Iris pigment epithelial cell (primary cell): ENCODE measurements at places on chromosomes 7 and 10.

DNA sequence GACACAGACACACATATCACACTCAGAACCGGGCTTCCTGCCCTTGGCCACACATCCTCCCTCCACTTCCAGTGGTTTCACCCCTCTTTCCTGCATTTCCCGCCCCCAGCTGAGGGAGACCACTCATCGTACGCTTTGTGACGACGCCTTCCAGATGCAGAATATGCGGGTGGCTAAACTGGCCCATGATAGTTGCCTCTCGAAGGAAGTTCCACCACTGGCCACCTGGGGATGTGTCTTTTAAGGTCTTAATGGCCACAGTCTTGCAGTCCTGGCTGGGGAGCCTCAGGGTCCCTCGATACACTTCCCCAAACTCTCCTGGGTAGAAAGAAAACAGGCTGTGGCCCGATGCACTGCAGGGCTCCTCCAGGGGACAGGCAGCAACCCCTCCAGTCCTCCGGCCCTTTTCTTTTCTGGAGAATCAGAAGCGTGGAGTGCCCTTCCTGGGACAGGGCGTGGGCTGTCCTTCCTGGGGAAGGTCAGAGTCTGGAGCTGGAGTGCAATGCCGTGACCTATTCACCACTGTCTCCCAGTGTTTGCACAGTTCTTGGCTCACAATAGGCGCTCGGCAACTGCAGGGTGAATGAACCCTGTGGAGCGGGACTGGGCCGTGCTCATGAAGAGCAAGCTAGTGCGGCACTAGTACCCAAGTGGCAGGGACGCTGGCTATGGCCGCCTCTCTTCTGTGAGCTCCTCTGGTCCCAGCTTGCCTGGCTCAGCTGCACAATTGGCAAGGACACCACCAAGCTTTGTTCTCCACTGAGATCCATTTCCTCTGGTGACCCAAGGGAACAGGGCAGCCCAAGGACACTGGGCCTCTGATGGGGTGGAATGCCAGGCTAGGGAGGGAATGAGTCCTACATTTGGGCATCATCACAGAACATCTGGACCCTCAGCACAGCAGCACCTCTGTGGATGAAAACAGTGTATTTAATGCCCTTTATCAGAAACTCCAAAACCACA is 13.2 kb downstream of the EPHA1 start:
- no peak for DNase-seq

DNA sequence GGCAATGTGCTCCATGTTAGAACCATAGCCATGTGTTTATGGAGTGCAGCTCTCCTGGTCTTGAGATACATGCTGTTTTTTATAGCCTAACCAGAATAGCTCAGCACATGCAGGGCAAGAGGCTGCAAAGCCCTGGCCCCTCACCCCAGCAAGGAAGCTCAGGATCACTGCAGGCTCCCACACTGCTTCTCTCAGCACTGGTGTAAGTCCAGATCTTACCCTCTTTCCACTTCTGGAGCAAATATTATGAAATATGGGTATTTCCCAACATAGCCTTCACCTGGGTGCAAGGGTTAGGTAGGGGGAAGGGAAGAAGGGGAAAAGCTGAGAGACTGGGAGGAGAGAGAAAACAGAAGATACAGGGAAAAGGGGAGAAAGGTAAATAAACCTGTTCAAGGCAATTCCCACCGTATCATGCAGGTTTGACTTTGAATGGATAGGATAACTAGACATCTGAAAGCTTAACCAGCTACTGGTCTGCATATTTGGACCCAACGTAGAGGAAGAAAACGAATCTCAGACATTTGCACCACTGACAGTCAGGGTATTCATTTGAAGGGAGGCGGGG is 19.7 kb downstream of the SKIDA1 start:
- DNase-seq: no peak

- DNase-seq: peak; percentile 71
Measured at GRCh38 chr7:6246251-6246917, 26.0 kb downstream of the CYTH3 start.

GRCh38 chr10:71765176-71765904 is 8.0 kb downstream of the VSIR start:
- DNase-seq: peak; percentile 63

- peak; percentile 81 for DNase-seq
Measured at GRCh38 chr10:21516242-21517131, 9.0 kb downstream of the SKIDA1 start.

- DNase-seq: peak; percentile 8
Measured at GRCh38 chr7:134254311-134254710, 62.4 kb downstream of the SLC35B4 start.

- DNase-seq: no peak
Measured at GRCh38 chr7:40646717-40647116, 511.9 kb downstream of the SUGCT start.

- DNase-seq: no peak
Measured at GRCh38 chr10:43226851-43227845, 39.7 kb downstream of the RASGEF1A start.

GRCh38 chr10:17787087-17787961 is 21.8 kb upstream of the MRC1 start:
- peak; percentile 98 for DNase-seq

GRCh38 chr7:36023033-36023560 is 130.0 kb upstream of the EEPD1 start:
- no peak for DNase-seq

GRCh38 chr7:137992550-137993394 is 9.1 kb downstream of the CREB3L2 start:
- peak; percentile 97 for DNase-seq

DNA sequence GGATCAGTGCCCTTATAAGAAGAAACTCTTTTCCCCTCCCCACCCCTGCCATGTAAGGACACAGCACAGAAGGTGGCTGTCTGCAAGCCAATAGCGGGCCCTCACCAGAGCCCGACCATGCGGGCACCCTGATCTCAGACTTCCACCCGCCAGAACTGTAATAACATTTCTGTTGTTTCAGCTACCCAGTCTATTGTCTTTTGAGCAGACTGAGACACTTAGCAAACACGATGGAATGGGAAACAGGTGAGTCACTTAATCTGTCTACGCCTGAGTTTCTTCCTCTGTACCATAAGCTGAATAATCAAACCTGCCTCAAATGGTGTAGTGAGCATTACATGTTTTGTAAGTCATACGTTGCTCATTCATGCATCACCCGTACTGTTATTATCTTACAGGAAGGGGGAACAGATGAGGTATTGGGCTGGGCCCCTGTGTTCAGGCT is 58.2 kb downstream of the STRA8 start:
- peak; percentile 84 for DNase-seq

DNA sequence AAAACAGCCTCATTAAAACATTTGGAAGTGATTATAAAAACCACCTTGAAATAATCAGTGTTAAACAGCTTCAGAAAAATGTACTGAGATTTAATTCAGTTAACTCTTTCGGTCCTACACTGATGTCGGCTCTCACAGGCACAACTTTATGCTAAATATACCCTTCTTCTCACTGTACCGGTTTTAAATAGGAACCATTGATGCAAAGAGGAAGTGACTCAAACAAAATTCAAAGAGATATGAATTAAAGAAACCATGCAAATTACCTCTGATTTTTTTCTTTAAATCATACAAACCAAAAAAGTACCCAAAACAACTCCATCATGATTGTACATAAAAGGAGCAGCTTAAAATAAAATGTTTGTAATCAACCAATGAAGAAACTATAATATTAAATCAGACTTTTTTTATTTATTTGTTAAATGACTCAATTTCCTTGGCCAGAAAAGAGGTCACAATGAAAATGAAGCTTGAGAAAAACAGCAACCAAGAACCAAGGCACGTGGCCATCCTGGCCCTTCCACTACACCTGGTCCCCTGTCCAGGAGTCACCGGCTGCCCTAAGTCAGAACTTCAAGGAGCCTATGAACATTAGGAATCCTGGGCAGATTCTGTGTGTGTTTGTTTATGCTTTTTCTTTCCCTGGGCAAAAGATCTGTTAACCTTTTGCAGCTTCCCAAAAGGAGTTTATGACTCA is 73.0 kb upstream of the CABCOCO1 start:
- peak; percentile 25 for DNase-seq

- DNase-seq: peak; percentile 30
Measured at GRCh38 chr10:310976-311639, 175.9 kb downstream of the ZMYND11 start.

GRCh38 chr7:84022684-84023308 is 171.8 kb downstream of the SEMA3A start:
- DNase-seq: peak; percentile 50

- DNase-seq: peak; percentile 75
Measured at GRCh38 chr7:104979167-104979841, 34.7 kb upstream of the KMT2E start.

DNA sequence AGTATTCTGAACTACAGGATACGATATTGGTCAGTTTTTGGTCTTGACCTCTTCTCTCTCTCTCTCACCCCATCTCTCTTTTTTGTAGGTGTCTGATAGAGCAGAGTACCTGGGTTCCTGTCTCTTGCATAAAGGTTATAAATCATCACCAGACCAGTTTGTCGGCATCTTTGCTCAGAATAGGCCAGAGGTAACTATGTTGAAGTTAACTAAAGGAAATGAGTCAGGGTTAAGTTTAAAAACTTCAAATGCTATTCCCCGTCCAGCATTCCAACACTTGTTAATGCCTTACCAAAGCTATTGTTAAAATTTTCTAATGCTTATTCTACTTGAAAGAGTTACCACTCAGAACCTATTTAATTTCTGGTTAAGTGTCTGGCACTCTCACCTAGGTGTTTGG is 30.7 kb downstream of the ACSL5 start:
- peak; percentile 17 for DNase-seq
